ENCODE measurements at places on chromosomes 5 and 9.

DNA sequence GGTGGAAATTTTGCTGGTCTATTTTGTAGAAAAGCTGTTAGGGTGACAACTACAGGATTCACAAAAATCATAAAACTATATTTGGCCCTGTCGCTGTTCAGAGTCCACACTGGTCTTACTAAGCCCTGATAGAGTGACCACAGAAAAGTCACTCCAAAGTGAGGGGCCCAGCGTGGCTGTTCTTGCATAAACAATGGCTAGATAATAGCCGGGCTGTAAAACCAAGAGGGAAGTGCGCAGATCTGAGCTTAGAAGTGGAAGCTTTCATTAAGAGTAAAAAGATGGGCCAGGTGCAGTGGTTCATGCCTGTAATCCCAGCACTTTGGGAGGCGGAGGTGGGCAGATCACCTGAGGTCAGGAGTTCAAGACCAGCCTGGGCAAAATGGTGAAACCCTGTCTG is 15.5 kb upstream of the CTSL start:
- no peak for DNase-seq

GRCh38 chr5:175013251-175013650 is 288.9 kb downstream of the MSX2 start:
- DNase-seq, result no peak

GRCh38 chr5:179422213-179422855 is 77.1 kb upstream of the ADAMTS2 start:
- DNase-seq, result no peak

GRCh38 chr9:83133316-83133715 is 70.4 kb upstream of the RASEF start:
- no peak for DNase-seq

GRCh38 chr9:108382310-108382709 is 473.5 kb downstream of the ACTL7B start:
- no peak for DNase-seq

DNA sequence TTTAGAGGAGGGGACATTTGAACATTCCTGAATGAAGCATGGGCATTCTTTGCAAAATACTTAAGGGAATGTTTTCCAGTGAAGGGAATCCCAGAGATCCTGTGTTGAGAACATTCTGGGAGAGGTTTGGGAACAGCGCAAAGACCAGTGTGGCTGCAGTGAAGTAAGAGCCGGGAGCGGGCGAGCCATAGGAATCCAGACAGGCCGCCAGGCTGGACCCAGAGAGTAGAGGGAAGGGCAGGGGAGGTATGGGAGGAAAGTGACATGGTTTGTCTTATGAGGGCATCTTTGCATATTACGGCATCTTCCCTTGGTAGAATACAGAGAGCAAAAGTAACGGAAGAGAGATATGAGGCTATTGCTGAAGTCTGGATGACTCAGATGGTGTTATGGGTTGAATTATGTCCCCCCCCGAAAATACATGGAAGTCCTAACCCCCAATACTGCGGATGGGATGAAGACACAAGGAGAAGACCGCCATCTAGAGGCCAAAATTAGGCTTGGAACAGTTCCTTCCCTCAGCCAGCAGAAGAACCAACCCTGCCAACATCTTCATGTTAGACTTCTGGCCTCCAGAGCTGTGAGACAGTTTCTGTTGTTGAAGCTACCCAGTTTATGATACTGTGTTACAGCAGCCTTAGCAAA is 268.2 kb downstream of the MAST4 start:
- peak; percentile 10 for DNase-seq

DNA sequence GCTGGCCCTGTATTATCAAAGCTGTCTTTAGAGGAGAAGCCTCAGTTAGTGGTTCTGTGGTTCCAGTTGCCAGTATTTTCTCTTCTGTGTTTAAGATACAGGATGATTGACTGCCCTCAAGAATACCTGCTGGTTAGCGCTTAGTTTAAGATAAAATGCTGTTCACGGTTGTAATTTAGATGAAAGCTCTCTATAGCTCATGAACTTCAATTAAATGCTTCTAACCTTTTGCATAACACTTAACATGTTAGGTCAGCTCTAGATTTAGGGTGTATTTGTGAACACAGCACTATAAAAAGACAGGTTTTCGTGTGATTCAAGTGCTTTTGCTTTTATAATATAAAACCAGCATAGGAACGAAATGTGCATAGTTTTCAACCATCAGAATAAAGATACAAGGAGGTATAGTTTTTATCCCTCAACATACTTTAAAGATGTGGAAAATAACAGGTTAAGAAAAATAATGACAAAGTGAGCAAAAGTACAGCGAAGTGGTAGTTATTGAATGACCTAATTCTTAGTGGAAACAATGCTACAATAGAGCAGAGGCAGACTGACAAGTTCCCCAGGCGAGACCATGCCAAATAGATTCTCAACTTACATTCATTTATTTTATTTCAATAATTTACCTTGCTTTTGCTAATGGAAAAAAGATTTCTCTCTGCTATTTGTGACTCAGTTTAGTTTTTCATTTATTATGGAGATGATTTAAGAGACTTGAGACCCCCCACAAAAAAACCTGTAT is 602.6 kb upstream of the DMAC1 start:
- no peak for DNase-seq

GRCh38 chr9:86041311-86041741 is 58.0 kb downstream of the GOLM1 start:
- DNase-seq, result no peak

DNA sequence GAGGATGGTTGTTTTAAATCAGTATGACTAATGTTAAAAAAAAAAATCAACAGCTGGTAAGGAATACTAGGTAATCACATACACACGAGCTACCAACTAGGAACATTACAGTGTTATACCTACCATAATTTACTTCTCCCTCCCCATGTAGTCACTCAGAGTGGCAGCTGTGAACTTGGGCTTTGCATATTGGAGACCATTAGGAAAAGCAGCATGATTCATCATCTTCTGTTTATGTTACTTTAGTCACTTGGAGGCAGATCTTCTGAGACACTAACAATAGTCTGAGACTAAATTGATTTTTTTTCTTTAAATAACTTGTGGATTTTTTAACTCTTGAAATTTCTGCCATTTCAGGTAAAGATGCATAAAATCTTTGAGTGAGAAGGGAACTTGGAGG is 141.5 kb upstream of the NR4A3 start:
- no peak for DNase-seq

GRCh38 chr9:114143234-114143633 is 12.1 kb upstream of the COL27A1 start:
- DNase-seq, result no peak

DNA sequence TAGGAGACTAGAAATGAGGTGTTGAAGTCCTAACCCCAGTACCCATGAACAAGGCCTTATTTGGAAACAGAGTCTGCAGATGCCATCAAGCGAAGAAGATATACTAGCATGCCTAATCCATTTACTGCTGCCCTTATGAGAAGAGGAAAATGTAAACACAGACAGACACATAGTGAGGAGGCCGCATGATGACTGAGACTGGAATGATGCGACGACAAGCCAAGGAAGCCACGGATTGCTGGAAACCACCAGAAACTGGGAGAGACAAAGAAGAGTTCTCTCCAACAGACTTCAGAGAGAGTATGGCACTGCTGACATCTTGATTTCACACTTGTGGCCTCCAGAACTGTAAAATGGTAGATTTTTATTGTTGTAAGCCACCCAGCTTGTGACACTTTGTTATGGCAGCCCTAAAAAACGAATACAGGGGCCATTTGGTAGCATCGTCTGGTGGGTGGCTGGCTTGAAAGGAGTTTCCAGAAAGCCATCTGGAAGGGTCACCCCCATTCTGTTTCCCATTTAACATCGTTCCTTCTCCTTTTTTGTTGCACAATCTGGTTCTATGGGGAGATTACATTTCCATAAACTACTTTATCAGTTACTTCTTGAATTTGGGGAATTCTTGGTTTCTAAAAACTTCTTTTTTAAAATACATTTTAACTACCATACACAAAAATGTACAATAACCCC is 193.1 kb downstream of the HSD17B3 start:
- no peak for DNase-seq

GRCh38 chr5:89556215-89556913 is 673.4 kb upstream of the MEF2C start:
- no peak for DNase-seq

- DNase-seq, result no peak
These were observed 83.6 kb downstream of the ENC1 start for GRCh38 chr5:74556631-74557595.

DNA sequence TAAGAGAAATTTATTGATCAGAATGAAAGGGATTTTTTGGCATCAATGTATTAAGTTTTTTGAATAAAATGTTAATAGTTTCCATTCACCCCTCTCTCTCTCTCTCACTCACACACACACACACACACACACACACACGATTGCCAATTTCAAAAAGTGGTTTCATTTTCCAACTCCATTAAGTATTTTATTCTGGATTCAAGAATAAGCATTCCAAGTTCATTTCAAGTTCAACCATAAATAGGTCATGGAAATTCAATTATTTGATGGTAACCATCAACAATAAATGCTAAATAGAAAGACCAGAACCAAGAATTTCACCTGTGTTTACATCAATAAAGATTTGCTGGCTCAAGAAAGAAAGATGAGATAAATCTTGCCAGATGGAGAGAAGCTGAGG is 171.6 kb downstream of the ADAMTS12 start:
- no peak for DNase-seq

DNA sequence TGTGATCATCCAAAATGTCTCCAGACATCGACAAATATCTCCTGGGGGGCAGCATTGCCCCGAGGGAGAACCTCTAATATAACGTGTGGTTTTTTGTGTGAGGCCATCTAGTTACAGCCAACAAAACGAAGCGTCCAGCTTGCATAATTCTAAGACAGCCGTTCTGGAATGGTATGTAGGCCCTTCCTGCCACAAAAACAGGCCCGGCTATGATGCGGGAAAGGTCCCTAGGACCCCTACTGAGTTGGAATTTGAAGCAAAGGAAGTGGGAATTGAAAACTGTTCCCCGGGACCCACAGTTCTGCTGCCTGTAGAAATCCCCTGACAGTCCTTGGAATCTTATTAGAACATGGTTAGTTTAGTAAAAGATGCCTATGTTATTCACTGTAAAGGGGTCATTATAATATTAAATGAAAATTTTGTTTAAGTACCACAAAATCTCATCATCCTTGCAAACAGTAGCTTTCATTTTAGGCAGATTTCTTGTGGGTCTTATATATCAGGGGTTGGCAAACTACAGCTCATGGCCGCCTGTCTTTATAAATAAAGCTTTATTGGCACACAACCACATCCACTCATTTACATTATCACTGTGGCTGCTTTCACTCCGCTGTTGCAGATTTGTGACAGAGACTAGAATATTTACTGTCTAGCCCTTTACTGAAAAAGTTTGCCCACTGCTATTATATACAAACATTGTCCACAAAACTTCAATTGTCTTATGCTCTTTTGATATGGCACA is 70.7 kb downstream of the MSX2 start:
- DNase-seq, result no peak

DNA sequence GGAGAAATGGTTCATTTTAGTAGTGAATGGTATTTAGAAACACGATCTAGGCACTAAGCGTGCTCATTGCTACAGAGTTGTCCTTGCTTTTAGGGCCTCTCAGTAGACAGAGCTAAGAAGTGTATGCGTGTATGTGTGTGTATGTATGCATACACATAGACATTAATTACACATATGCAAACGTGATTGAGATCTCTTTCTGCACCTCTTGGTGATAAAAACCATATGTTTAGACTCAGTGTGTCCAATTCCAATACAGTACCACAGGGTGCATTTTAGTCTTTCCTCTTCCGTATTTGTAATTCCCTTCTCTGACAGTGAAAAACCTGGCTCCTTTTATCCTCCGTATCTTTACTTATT is 13.1 kb downstream of the TRIO start:
- DNase-seq, result no peak

GRCh38 chr9:86794391-86795046 is 152.8 kb downstream of the GAS1 start:
- no peak for DNase-seq

- no peak for DNase-seq
These were observed 94.8 kb upstream of the CDKN2B start for GRCh38 chr9:22103685-22104575.

DNA sequence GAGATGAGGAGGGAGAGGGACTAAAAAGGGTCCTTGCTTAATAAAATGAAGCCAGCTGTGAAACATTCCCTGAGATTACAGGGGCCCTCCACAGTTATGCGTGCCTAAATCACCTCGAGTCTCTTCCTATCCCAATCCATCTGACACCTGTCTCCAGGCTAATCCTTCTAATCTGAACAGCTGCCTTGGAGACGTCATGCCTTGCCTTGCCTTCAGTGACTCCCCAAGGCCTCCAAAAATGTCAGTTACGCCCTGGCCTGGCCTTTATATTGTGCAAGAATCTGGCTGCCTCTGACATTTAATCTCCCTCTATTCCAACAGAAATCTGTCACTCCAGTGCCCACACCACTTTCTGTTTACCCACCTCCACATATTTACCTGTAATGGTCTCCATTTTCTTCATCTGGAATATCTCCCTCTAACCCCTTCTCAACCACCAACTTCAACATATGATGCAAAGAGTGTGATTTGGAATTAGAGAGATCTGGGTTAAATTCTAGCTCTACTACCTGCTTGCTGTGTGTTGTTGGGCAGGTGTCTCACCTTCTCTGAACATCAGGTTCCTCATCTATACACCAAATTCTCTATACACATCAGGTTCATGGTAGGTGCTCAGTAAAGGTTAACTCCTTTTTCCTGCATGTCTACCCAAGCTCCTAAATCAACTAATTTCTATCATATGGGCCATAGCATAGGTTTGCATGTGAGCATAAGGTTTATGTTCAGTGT is 57.9 kb downstream of the PTCD2 start:
- no peak for DNase-seq

DNA sequence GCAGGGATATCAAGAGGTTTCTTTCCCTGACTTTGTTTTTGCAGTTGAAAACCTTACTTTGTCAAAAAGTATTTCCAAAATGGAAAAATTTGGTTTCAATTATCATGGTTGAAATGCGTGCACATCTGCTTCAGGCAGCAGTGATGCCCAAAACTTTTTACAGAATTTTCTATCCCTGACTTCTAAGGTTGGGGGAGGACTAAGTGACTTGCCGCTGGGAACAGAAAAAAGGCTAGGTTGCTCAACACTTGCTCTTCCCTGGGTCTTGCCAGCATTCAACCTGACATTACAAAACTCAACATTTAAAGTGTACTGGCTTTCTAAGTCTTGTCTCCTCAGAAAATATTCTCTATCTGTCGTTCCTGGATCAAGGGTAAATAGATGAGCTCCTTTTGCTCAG is 4.7 kb downstream of the KLHL3 start:
- DNase-seq, result no peak

GRCh38 chr5:56279291-56279690 is 46.2 kb upstream of the ANKRD55 start:
- no peak for DNase-seq

GRCh38 chr5:158121678-158122077 is 262.7 kb upstream of the CLINT1 start:
- no peak for DNase-seq

DNA sequence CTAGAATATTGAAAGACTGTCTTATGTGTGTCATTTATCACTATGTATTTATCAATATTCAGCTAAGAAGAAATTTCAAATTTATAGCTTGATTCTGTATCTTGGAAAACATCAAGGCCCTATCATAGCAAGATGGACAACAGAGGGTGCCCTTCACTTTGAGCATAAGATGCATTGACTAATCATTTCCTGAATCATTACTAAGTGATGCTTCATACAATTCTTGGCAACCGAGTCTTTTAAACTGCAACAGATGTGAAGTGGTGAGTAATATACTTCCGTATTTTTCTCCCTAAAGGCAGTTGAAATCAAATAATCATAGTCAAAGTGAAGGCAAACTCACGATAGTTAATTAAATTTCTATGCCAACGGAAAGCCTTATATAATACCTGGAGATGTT is 318.6 kb upstream of the RGMB start:
- no peak for DNase-seq

Data from activated T-cell treated with anti-CD3 and anti-CD28 coated beads for 4 hours (primary cell).